ENCODE measurements at places on chromosomes 16 and 17. TPM values are rescaled to one million over a fixed set of nuclear protein-coding genes. Genes with fewer than 3 reads are reported as not detected.
A peak's percentile ranks its signal among the peaks of the same experiment; 100 is the strongest.

ADAT1 gene
- total RNA-seq = 56.0 TPM

DNA sequence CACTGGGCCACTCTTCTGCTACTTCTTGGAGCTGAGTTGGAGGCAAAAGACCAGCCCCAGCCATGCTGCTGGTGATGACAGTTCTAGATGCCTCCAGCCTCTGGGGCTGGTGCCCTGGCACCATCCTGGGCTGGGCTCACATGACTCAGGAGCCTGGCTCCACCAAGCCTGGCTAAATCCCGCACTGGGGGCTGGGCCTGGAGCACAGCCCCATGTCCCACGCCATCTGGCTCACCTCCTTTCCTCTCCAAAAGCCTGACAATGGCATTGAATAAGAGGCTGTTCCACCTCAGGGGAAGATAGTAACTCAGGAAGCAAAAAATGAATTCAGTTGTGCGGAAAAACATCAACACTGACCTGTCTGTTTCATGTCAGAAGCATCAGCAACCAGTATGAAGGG, 45.1 kb upstream of the MTSS2 start:
- no peak overlapping the region for H3K4me3 ChIP-seq
- H3K27ac ChIP-seq = no peak overlapping the region
- DNase-seq = no peak
- peaks cover 21% of the 10 kb centered on the region for H3K36me3 ChIP-seq

DNA sequence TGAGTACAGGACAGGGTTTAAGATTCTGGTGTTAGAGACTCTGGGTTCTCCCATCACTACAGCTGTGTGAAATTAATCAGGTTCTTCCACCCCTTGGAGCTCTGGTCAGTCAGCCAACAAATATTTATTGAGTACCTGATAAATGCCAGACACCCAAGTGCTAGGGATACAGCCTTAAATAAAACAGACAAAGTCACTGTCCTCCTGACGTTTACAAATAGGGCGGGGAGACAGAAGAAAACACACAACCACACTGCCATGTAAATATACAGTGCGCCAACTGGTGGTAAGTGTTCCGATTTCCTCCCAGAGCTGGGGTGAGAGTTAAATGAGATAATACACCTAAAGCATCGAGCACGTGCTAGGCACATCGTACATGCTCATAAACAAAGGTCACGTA, 121.0 kb downstream of the COPRS start:
- peaks cover 22% of the 10 kb centered on the region for H3K27me3 ChIP-seq
- H3K27ac ChIP-seq = no peak overlapping the region
- no peaks in the 10 kb centered on the region for H3K4me1 ChIP-seq
- no peaks in the 10 kb centered on the region for H3K36me3 ChIP-seq
- no peak for DNase-seq

PDILT gene
- not detected for total RNA-seq

IL21R gene
- 29.2 TPM for total RNA-seq

GRCh38 chr16:88747588-88748301, 37.3 kb downstream of the PIEZO1 start:
- no peak overlapping the region for H3K27ac ChIP-seq
- H3K4me1 ChIP-seq = peaks cover 42% of the 10 kb centered on the region
- no peaks in the 10 kb centered on the region for H3K27me3 ChIP-seq
- H3K4me3 ChIP-seq = no peak overlapping the region
- DNase-seq = peak; percentile 64

DNA sequence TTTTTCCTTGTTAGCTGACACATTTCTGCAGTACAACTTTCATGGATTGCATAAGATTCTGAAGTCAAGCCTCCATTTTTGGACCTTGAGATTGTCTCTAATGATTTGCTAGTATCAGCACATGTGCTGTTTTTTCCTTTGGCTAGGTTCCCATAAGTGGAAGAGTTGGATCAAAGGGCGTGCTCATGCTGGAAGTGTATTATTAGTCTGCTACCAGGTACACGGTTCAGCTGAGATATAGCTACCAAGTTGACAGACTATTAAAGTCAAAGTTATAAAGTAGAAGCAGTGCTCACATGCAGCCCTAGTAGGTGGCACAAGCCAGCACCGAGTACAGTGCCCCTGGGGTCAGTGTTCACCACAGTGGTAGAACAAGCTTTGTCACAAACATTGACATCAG, 3.2 kb downstream of the FAHD1 start:
- peaks cover 4% of the 10 kb centered on the region for H3K36me3 ChIP-seq
- no peak overlapping the region for H3K27ac ChIP-seq
- no peaks in the 10 kb centered on the region for H3K27me3 ChIP-seq
- H3K4me3 ChIP-seq = no peak overlapping the region
- peaks cover 29% of the 10 kb centered on the region for H3K4me1 ChIP-seq

DNA sequence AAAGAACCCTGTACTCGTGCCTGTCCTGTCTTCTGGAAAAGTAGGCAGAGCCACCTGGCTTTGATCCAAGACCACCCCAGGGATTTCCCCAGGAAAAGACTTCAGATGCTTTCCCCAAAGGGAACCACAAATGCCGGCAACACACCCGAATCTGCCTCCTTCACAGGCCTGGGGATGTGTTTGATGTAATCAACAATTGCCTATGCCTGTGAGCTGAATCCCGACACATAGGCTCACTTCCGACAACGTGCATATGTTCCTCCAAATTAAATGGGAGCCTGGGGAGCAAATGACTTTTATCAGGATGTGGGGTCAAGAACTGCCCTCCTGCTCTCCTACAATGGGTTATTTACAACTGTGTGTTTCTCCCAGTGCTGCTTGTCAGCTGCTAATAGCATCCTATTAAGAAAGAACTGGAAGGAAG, 535.2 kb upstream of the CDH11 start:
- no peaks in the 10 kb centered on the region for H3K27me3 ChIP-seq
- no peaks in the 10 kb centered on the region for H3K4me1 ChIP-seq
- H3K27ac ChIP-seq = no peak overlapping the region
- DNase-seq = no peak
- no peaks in the 10 kb centered on the region for H3K36me3 ChIP-seq

DNA sequence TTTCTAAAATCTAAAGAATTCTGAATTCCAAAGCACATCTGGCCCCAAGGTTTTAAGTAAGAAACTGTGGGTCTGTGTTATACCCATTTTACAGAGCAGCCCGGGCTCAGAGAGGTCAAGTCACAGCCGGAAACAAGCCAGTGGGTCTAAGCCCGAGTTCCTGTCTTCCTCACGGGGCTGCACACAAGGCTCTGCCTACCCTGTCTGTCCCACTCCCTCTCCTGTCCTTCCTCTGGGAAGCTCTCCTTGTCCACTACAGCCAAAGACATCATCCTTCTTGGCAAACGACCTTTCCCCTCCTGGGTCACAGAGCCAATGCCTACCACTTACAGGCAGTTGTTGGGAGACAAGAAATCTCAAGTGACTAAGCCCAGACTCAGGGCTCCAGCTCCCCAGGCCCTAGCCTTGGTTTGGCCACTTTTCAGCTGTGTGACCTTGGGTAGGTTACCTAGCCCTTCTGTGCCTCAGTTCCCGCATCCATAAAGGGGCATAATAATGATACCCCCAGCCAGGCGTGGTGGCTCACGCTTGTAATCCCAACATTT, 55.6 kb upstream of the MAP3K14 start:
- H3K27me3 ChIP-seq = peaks cover 17% of the 10 kb centered on the region
- no peak overlapping the region for H3K27ac ChIP-seq
- H3K36me3 ChIP-seq = no peaks in the 10 kb centered on the region
- H3K4me1 ChIP-seq = peaks cover 15% of the 10 kb centered on the region

NTN1 gene
- not detected for total RNA-seq

- H3K27me3 ChIP-seq = no peaks in the 10 kb centered on the region
- H3K27ac ChIP-seq = no peak overlapping the region
- H3K4me3 ChIP-seq = no peak overlapping the region
These were observed 20.3 kb downstream of the SGF29 start for GRCh38 chr16:28573738-28574718.

DNA sequence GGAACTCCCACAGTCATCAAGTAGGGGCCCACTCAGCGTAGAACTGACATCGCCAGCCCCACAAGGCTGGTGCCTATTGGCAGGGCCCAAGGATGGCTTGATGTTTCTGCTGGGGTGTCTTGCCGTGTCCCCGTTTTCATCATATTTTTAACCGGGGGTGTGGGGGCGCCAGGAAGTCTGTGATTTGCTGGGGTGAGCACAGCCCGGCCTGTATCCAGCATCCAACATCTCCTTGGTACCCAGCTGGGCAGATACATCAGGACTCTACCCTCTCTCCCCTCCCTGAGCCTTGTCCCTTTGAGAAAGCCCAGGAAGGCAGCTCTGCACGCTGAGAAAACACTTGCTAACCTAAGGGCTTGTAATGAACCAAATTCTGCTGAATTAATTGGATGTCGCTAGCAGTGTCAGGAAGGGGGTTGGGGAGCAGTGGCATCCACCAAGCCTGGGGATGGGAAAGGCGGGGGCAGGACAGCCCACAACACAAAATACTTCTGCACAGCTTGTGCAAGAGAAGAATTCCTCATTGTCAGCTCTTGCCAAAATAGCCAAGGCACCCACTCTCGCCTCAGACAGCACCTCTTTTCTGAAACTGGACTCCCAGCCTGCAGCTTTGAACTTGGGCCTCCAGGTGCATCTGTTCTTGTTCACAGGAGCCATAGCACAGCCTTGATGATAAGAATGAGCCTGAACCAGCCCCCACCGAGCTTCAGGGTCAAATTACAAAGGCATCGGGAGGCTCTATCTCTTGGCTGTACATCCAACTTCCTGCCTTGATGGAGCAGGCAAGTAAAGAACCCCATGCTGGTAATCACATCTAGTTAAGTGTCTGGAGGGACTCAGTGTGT, 63.7 kb upstream of the LYRM9 start:
- H3K4me3 ChIP-seq = no peak overlapping the region
- no peak overlapping the region for H3K27ac ChIP-seq
- H3K27me3 ChIP-seq = peaks cover 3% of the 10 kb centered on the region
- no peaks in the 10 kb centered on the region for H3K36me3 ChIP-seq
- DNase-seq = no peak

GRCh38 chr16:86946396-86946795, 368.0 kb downstream of the FOXL1 start:
- H3K27ac ChIP-seq = no peak overlapping the region
- no peaks in the 10 kb centered on the region for H3K4me1 ChIP-seq
- no peak for DNase-seq
- H3K4me3 ChIP-seq = no peak overlapping the region
- no peaks in the 10 kb centered on the region for H3K27me3 ChIP-seq

GRCh38 chr16:24471561-24472350, 67.6 kb upstream of the RBBP6 start:
- H3K27ac ChIP-seq = no peak overlapping the region
- H3K36me3 ChIP-seq = no peaks in the 10 kb centered on the region
- no peak overlapping the region for H3K4me3 ChIP-seq
- no peak for DNase-seq
- H3K4me1 ChIP-seq = no peaks in the 10 kb centered on the region

GRCh38 chr17:72697602-72698146, 394.8 kb downstream of the SLC39A11 start:
- no peak overlapping the region for H3K4me3 ChIP-seq
- H3K27me3 ChIP-seq = no peaks in the 10 kb centered on the region
- DNase-seq = no peak
- H3K36me3 ChIP-seq = peaks cover 3% of the 10 kb centered on the region
- peaks cover 23% of the 10 kb centered on the region for H3K4me1 ChIP-seq

- H3K27me3 ChIP-seq = no peaks in the 10 kb centered on the region
- H3K36me3 ChIP-seq = no peaks in the 10 kb centered on the region
- H3K27ac ChIP-seq = no peak overlapping the region
- no peaks in the 10 kb centered on the region for H3K4me1 ChIP-seq
- H3K4me3 ChIP-seq = no peak overlapping the region
These were observed 129.2 kb upstream of the TOM1L1 start for GRCh38 chr17:54771409-54771915.

DNA sequence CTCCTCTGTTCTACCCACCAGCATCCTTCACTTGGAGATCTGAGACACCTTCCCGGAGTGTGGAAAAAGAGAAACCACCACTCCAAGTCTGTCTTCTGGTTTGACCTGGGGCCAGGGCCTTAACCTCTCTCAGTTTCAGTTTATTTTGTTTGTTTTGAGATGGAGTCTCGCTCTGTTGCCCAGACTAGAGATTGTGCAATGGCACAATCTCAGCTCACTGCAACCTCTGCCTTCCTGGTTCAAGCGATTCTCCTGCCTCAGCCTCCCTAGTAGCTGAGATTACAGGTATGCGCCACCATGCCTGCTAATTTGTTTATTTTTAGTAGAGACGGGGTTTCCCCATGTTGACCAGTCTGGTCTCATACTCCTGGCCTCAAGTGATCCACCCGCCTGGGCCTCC, 271.1 kb upstream of the TNRC6C start:
- H3K27ac ChIP-seq = no peak overlapping the region
- no peak overlapping the region for H3K4me3 ChIP-seq
- H3K36me3 ChIP-seq = no peaks in the 10 kb centered on the region
- peaks cover 23% of the 10 kb centered on the region for H3K4me1 ChIP-seq
- H3K27me3 ChIP-seq = peaks cover 1% of the 10 kb centered on the region
- DNase-seq = no peak

- no peaks in the 10 kb centered on the region for H3K36me3 ChIP-seq
- no peak for DNase-seq
- H3K4me3 ChIP-seq = no peak overlapping the region
- H3K27ac ChIP-seq = no peak overlapping the region
- no peaks in the 10 kb centered on the region for H3K27me3 ChIP-seq
These were observed 9.7 kb downstream of the CHAD start for GRCh38 chr17:50458701-50459676.

RGS9 gene
- 30.4 TPM for total RNA-seq

MFSD6L gene
- total RNA-seq = 0.13 TPM

- DNase-seq = no peak
- H3K27me3 ChIP-seq = no peaks in the 10 kb centered on the region
- no peak overlapping the region for H3K27ac ChIP-seq
- H3K4me3 ChIP-seq = no peak overlapping the region
These were observed 113.9 kb downstream of the AMFR start for GRCh38 chr16:56311208-56312027.

NDE1 gene
- 133 TPM for total RNA-seq

- no peak overlapping the region for H3K27ac ChIP-seq
- H3K36me3 ChIP-seq = no peaks in the 10 kb centered on the region
- no peaks in the 10 kb centered on the region for H3K4me1 ChIP-seq
- H3K4me3 ChIP-seq = no peak overlapping the region
- H3K27me3 ChIP-seq = no peaks in the 10 kb centered on the region
These were observed 8.7 kb downstream of the CACNG5 start for GRCh38 chr17:66843627-66844026.

DNA sequence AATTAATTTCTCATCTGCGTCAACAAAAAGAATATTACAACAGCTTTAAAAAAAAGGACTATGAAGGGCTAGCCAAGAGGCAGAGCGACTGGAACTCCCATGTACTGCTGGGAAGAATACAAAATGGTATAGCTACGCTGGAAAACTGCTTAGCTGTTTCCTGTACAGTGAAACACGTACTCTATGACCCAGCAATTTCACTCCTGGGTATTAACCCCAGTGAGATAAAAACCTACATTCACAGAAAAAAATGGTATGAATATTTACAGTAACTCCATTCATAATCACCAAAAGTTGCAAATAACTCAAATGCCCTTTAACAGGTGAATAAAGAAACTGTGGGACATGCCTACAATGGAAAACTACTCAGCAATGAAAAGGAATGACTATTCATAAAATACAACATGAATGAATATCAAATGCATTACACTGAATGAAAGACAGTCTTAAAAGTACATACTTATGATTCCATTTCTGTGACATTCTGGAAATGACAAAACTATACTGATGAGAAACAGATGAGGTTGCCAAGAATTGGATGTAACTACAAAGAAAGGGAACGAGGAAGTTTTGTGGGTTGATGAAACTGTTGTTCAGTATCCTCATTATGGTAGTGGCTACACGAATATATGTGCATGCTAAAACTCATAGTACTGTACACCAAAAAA, 27.6 kb downstream of the CMTM4 start:
- no peak for DNase-seq
- H3K4me1 ChIP-seq = no peaks in the 10 kb centered on the region
- no peaks in the 10 kb centered on the region for H3K36me3 ChIP-seq
- H3K27ac ChIP-seq = no peak overlapping the region
- no peak overlapping the region for H3K4me3 ChIP-seq
- H3K27me3 ChIP-seq = no peaks in the 10 kb centered on the region

- no peak overlapping the region for H3K4me3 ChIP-seq
- H3K27ac ChIP-seq = no peak overlapping the region
- no peaks in the 10 kb centered on the region for H3K4me1 ChIP-seq
- no peaks in the 10 kb centered on the region for H3K36me3 ChIP-seq
These were observed 40.6 kb upstream of the CDH13 start for GRCh38 chr16:82586130-82586529.

Measured in activated CD4-positive, alpha-beta memory T cell treated with anti-CD3 and anti-CD28 coated beads, Interleukin-2, amount 10 ng/mL, durations not matched to agents 7 days and 5 days (primary cell).